Peyer's patch (tissue), 4 donors: ENCODE measurements at places on chromosomes 2 and 18.

GRCh38 chr2:231245249-231246094 is 47.0 kb downstream of the ARMC9 start:
- DNase-seq: peak; percentile 69

GRCh38 chr2:196653843-196654242 is 14.3 kb downstream of the CCDC150 start:
- no peak for DNase-seq

DNA sequence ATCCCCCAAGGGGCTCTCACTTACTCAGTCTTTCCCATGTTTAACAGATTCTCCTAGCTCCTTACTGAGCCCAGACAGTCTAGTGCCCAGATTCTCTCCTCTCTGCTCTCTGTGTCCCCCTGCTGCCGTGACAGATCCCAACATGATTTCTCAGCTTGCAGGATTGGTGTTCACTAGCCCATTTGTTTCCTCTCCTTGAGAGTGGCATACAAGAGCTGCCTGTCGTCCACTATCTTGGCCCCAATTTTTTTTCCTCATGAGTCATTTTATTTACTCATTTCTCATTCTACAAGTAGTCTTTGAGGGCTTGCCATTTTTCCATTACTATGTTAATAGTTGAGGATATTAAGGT is 199.9 kb upstream of the FN1 start:
- no peak for DNase-seq

DNA sequence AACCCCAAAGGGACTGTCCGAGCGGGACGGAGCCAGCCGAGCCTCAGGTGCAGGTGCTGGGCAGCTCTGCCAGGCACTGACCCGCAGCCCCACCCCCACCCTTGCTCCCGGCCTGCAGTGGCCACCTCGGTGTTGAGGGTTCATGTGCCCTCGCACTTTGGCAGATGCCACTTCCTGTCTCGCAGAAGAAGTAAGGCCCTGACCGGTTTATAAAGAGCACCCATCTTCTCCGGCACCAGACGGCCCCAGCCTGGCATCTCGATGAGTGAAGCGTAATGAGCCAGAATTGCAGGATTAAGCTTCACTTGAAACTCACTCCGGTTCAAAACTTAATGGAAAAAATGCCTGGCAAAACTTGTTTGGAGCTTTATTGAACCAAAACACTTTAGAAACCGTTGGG is 10.9 kb upstream of the NFATC1 start:
- no peak for DNase-seq

- DNase-seq: no peak
Observed at GRCh38 chr2:49192036-49192435, 37.7 kb upstream of the FSHR start.

GRCh38 chr2:168706806-168707205 is 95.6 kb upstream of the NOSTRIN start:
- no peak for DNase-seq

GRCh38 chr2:19973466-19973865 is 16.4 kb downstream of the WDR35 start:
- no peak for DNase-seq
